ENCODE measurements at places on chromosomes 2 and 18. TPM values are rescaled to one million over a fixed set of nuclear protein-coding genes. Genes with fewer than 3 reads are reported as not detected.

Gene CNDP1
- total RNA-seq: not detected

DNA sequence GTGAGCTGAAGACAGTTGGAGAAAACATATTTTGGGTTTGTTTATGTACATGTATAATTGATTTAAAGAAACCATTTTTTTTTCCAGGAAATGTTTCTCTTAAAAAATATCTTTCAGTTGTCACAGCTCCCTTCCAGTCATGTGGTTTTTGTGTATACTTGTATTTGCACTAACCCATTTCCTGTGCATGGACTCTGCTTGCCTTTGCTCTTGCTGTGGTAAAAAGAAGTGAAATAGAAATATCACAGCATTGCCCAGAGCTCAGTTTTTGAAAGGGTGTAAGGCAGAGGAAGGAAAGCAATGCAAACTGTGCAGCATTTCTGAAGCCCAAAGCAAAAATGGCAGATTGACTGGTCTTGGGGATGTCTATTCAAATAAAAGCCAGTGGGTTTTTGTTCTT lies 10.4 kb upstream of the DOCK10 start:
- DNase-seq: no peak

Gene SPATA3
- total RNA-seq: not detected

GRCh38 chr18:37438417-37439180 lies 127.0 kb downstream of the CELF4 start:
- no peak for DNase-seq

Gene DRC1
- not detected for total RNA-seq

Gene SCYGR6
- total RNA-seq: not detected

DNA sequence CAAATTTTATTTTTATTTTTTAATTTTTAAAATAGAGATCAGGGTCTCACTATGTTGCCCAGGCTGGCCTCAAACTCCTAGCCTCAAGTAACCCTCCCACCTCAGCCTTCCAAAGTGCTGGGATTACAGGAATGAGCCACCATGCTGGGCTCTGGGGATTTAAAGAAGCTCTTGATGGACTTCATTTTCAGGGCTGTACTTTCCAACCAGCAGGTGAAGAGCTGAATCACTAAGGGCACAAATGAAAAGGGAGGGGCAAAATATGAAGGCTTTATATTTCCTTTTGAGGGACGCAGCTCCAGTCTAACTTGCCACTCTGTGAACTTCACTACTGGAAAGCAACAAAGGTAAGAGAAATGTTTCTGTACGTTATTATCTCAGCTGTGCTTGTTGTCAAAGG lies at the start of gene SERPINB11:
Gene SERPINB11 (plus strand): TSS at position 301 of the 400 bp plus-strand sequence. CDS start 7,234 bp downstream, outside the sequence.
- no peak for DNase-seq

- no peak for DNase-seq
These were observed 4.2 kb downstream of the UXS1 start for GRCh38 chr2:106189764-106190468.

GRCh38 chr18:11986061-11986460 lies 4.8 kb downstream of the IMPA2 start:
- no peak for DNase-seq

GRCh38 chr2:109000738-109001137 lies 11.7 kb upstream of the EDAR start:
- no peak for DNase-seq

- DNase-seq: no peak
These were observed 589.6 kb upstream of the KLHL29 start for GRCh38 chr2:22795287-22795866.

DNA sequence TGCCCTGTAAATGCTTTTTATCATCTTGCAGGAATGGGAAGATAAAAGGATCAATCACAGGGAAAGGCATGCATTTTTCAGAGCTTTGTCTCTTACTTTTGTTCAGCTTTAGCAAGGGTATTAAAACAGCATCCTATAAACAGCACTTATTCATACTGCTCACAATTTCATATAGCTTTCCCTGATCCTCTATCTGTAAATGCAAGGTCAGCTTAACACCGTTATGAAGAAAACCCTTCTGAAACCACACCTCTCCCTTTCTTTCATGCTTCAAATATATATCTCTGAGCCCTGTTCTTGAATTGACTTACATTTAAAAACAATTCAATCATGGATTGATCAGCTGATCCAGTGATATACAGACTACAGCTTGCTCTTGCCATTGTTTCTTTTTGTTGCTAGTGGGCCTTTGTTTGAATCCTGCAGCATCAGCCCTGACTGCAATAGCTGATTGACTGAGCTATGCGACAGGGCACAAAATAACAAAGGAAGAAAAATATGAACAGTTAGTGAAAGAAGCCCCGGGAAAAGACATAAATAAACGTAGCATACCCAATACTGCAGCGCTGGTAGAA lies 795.5 kb upstream of the CDH2 start:
- DNase-seq: no peak
